Natural killer cell (primary cell): ENCODE measurements at places on chromosomes 11 and 22. TPM values are rescaled to one million over a fixed set of nuclear protein-coding genes. Genes with fewer than 3 reads are reported as not detected.

- DNase-seq = no peak
These were observed 2.1 kb upstream of the BATF2 start for GRCh38 chr11:64998690-64999431.

- DNase-seq = no peak
These were observed 51.4 kb downstream of the PRR5L start for GRCh38 chr11:36347384-36347906.

DNA sequence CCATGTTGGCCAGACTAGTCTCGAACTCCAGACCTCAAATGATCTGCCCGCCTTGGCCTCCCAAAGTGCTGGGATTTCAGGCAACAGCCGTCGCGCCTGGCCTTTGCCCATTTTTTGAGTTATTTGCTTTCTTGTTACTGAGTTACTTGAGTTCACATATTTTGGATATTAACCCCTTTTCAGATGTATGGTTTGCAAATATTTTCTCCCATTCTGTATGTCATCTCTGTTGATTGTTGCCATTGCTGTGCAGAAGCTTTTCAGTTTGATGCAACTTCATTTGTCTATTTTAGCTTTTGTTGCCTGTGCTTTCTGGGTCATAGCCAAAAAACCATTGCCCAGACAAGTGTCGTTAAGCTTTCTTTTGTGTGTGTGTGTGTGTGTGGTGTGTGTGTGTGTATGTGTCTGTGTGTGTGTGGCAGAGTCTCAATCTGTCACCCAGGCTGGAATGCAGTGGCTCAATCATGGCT, 6.8 kb downstream of the TSGA10IP start:
- DNase-seq = no peak

- no peak for DNase-seq
These were observed 93.4 kb downstream of the WT1 start for GRCh38 chr11:32341620-32342613.

DNA sequence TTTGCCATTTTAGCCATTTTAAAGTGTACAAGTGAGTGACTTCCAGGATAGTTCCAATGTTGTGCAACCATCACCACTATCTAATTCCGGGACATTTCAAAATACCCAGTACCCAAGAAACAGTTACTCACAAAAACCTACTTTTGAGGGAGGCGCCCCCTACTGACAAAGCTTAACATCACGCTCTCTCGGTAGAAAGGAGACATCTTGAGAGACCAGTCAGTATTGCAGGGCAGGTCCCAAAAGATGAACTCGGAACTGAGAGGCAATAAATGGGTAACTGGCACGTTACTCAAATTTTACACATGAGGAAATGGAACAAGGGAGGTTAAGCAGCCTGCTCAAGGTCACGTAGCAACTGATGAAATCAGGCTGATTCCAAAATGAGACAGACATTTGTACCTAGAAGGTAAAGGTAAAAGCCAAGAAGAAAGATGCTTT, 50.0 kb upstream of the POU2AF1 start:
- DNase-seq = no peak

DNA sequence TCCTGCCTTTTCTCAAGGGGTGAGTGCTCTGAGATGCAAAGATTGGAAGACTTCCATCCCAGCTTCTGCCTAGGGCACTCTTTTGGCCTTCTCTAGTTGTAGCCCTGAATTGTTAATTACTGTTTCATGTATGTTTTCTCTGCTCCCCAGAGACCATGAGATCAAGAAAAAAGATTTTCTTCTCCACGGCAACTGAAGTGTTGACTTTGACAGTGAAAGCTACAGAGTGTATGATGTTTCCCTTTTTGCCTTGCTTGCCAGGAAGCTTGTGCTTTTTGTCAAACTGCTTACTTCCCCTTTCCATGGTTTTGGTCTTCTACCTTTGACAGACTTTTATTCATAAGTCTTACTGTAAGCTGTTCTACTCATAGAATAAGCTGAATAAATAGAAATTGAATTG, 23.3 kb upstream of the EIF3D start:
- DNase-seq = no peak

The KLHL35 gene
- 0.40 TPM for total RNA-seq

DNA sequence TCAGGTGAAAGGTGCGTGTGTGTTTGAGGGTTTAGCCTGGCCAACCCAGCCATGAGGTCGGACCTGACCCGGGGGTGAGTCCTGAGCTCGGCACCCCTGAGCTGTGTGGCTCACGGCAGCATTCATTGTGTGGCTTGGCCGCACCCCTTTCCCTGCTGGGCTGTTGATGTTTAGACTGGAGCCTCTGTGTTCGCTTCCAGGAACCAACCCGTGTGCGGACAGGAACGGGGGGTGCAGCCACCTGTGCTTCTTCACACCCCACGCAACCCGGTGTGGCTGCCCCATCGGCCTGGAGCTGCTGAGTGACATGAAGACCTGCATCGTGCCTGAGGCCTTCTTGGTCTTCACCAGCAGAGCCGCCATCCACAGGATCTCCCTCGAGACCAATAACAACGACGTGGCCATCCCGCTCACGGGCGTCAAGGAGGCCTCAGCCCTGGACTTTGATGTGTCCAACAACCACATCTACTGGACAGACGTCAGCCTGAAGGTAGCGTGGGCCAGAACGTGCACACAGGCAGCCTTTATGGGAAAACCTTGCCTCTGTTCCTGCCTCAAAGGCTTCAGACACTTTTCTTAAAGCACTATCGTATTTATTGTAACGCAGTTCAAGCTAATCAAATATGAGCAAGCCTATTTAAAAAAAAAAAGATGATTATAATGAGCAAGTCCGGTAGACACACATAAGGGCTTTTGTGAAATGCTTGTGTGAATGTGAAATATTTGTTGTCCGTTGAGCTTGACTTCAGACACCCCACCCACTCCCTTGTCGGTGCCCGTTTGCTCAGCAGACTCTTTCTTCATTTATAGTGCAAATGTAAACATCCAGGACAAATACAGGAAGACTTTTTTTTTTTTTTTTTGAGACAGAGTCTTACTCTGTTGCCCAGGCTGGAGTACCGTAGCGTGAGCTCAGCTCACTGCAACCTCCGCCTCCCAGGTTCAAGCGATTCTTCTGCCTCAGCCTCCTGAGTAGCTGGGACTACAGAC, 53.9 kb upstream of the PPP6R3 start:
- no peak for DNase-seq

DNA sequence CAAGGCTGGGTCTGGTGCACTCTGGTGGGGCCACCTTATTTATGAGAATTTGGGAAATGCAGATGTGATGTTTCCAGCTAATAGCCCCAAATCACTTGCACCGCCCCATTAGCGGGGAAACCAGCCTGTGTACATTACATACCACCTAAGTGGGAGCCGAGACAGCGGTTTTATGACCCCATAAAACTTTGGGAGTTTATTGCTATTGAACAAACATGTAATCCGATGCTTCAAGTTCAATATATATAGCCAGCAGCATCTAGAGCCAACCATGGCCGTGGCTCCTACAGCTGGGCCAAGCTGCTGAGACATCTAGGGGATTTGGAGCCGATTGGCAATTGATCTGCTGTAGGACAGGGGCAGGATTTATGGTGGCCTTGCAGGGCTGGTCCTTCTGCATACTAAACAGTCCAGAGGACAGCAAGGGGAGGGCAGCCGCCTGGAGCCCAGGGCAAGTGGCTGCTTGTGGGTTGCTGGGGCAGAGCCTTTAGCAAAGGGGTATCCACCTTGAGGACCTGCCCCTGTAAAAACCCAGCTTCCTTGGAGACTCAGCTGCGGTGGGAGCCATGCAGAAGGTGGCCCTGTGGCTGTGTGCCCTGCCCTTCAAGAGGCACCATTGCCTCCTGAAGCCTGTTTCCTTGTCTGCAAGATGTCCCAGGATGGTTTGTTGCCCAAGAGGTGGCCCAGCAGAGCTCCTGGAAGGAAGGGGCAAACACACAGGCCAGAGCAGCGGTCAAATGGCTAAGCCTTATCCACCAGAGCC, 47.9 kb upstream of the CCDC188 start:
- DNase-seq = no peak

- DNase-seq = no peak
These were observed 1521.4 kb downstream of the BRD1 start for GRCh38 chr22:48306284-48306683.

- DNase-seq = no peak
These were observed 26.7 kb downstream of the ALG8 start for GRCh38 chr11:78112582-78113275.

GRCh38 chr22:37677493-37677974, 2.1 kb downstream of the LGALS1 start:
- DNase-seq = no peak

GRCh38 chr22:25482868-25483639, 81.4 kb upstream of the GRK3 start:
- no peak for DNase-seq

DNA sequence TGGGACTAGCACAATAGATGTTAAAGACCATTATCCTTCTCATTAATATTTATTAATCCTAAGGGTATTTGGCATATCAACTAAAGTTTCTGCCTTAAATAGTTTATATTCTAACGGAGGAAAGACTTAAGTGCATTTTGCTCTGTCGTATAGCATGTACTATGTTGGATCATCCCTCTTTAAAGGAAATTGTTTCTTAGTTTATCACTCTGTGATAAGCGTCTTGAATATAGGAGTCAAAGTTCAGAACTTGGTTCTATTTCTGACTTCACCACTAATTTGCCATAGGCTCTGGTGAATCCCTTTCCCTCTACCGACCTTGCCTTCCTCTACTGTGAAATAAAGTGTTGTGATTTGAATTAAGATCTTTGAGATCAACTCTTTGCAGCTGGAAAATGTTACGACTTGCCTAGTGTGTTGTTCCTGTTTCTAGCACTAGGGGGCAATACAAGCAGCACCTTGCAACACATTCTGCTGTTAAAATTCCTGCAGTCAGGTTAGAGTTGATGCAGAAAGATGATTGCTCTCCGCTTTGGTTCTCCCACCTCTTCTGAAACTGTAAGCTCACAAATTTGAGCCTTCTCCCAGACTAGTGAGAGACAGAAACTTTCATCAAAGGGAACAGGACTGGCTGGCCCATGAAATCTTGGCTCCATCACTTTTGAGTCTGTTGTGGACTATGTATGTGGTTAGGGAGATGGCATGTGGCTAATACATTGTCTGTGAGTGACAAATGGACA, 27.8 kb upstream of the ZNRF3 start:
- peak; percentile 82 for DNase-seq

DNA sequence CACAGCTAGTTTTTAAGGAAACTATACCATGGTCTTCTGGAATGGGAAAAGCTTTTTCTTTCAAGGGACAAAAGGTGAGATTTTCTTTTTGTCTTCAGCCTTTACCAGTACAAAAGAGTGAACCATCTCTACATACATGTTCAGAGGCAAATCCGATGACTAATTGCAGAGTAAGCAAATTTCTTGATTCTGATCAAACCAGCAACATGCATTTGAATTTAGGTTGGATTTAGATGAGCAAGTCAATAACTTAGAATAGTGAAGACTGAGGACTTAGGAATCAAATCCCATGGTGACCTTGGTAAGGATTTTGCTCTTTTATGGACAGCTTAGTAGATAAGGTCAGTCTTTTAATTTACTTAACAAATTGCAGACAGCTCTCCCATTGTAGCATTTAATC, 65.9 kb upstream of the BLID start:
- no peak for DNase-seq

- DNase-seq = no peak
These were observed 22.0 kb upstream of the CABP2 start for GRCh38 chr11:67545280-67545679.

The TREH gene
- not detected for total RNA-seq

The PARVB gene
- 8.1 TPM for total RNA-seq

The UBQLNL gene
- total RNA-seq = 1.3 TPM

DNA sequence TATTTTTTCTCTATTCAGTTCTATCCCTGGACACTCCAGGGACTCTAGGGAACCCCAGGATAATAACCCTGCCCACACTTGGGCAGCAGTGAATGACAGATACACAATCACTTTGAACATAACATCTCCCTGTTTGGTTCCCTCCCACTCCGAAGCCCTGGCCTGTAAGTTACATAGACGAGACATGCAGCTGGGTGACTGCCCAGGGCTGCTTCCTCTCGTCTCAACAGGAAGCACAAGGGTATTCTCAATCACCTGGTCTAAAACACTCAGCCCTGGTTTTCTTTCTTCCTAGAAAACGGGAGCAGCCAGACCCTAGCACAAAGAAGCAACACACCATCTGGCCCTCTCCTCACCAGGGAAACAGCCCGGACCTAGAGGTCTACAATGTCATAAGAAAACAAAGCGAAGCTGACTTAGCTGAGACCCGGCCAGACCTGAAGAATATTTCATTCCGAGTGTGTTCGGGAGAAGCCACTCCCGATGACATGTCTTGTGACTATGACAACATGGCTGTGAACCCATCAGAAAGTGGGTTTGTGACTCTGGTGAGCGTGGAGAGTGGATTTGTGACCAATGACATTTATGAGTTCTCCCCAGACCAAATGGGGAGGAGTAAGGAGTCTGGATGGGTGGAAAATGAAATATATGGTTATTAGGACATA, 19.4 kb downstream of the LAYN start:
- no peak for DNase-seq

The SAA4 gene
- total RNA-seq = not detected

- no peak for DNase-seq
These were observed 10.9 kb upstream of the CPT1A start for GRCh38 chr11:68852628-68853027.

- DNase-seq = no peak
These were observed 38.6 kb upstream of the CALCB start for GRCh38 chr11:15034687-15035267.

DNA sequence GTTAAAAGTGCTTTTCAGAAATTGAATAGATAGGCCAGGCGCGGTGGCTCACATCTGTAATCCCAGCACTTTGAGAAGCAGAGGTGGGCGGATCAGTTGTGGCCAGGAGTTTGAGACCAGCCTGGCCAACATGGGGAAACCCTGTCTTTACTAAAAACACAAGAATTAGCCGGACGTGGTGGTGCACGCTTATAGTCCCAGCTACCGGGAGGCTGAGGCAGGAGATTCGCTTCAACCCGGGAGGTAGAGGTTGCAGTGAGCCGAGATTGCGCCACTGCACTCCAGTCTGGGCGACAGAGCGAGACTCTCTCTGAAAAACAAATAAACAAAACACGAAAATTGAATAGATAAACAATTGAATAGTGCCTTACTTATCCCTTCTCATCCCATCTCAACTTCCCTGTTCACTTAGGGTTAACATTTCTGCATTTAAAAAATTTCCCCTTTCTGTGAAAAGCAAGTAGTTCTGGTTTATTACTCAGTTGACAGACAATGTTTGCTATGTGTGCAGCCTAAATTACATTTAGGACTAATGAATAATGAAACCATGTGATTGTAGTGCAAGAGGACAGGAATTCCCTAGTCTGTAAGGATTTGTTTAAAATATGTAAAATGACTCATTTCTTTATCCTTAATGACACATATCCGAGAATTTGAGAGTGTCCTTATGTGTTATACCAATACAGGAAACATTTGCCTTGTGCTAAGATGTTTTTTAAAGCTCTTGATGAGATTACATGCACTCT, 6.0 kb downstream of the RNF169 start:
- no peak for DNase-seq

The EMID1 gene
- 1.3 TPM for total RNA-seq

- DNase-seq = no peak
These were observed 83.4 kb downstream of the SCN3B start for GRCh38 chr11:123570939-123571580.
